CD4-positive, alpha-beta T cell treated with Interleukin-1 beta for 1 hour (primary cell): ENCODE measurements at places on chromosomes 5 and 9.

- no peak for DNase-seq
Measured at GRCh38 chr9:20352591-20352990, 269.7 kb downstream of the MLLT3 start.

GRCh38 chr9:86604741-86605140 lies 250.5 kb upstream of the TUT7 start:
- no peak for DNase-seq

- DNase-seq = no peak
Measured at GRCh38 chr5:58963361-58963760, 380.5 kb downstream of the RAB3C start.

DNA sequence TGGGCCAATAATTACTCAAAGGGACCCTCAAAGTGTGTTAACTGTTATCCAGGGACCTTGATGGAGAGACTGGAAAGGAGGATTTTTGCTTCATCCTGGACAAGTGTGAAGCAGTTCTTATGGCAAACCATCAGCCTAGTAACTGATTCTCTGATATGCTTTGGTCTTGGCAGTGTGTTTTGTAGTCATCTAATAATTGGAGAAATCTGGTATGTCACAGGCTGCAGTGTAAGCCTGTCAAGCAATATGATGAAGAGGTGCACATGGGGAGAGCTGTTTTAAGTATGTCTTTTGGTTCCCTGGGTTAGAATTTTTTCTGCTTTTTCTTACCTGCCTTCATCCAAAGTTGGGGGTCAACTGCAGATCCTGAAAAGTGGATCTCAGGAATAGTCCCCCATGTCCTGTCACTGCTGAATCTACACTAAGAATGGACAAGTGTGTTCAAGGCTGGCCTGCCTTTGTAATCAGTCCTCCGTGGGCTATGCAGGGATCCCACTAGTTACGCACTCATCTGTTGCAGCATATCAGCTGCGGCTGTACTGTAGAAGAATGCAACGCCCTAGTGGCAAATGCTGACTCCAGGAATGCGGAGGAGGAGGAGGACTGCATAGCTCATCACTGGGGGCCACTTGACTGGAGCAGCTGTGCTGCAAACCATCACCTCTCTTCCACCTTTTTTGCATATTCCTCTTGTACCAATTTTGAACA lies 1.9 kb downstream of the SPTAN1 start:
- no peak for DNase-seq

DNA sequence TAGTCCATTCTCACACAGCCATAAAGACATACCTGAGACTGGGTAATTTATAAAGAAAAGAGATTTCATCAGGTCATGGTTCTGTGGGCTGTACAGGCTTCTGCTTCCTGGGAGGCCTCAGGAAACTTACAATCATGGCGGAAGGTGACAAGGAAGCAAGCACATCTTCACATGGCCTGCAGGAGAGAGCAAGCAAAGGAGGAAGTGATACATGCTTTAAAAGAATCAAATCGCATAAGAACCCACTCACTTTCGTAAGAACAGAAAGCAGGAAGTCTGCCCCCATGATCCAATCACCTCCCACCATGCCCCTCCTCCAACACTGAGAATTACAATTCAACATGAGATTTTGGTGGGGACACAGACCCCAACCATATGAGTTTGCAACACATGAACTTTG lies 5.1 kb upstream of the FBXO38 start:
- no peak for DNase-seq

- no peak for DNase-seq
Measured at GRCh38 chr5:142958944-142959682, 188.9 kb downstream of the ARHGAP26 start.

DNA sequence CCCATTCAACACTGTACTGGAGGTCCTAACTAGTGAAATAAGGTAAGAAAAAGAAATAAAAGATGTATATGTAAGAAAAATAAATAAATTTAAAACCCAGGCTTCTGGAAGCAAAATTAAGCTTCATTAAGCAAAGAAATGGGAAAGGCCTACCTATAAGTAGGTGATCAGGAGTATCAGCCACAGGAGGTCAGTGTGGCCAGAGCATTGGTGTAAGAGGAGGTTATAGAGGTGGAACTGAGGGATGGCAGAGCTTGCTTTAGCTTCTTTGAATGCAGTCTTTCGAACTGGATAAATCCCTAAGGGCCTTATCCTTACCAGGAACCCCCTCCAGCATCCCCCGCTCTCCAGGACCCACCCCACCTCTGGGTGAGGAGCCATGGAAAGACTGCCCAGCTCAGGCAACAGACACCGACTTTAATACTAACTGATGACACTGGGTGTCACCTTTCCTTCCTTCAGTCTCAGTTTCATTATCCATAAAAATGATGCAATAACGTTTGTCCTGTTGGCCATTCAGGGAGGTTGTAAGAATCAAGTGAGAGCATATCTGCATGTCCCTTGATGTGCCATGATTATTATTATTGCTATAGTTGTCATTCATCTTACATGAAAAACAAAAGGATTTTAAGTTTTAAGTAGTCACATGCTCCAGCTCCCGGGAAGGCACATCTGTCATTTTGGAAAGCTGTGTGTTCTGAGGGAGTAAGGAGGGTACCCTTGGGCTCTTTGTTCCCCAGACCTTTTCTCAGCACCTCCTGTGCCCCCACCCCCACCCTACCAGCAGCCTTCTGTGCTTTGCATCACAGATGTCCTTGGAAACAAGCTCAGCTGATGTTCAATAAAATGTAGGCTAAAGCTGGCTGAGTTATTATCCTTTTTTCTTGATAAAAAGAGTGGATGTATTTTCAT lies 50.8 kb upstream of the CTNNA1 start:
- DNase-seq = no peak

GRCh38 chr5:169423580-169424278 lies 122.8 kb upstream of the SLIT3 start:
- DNase-seq = no peak
